ENCODE measurements at places on chromosomes 11 and 22.

- no peak for DNase-seq
These were observed 17.1 kb upstream of the ADORA2A start for GRCh38 chr22:24410110-24410856.

- no peak for DNase-seq
These were observed at the start of gene TCN2 for GRCh38 chr22:30606455-30607299. TSS of gene TCN2 (plus strand) at chr22:30607174. CDS start at chr22:30607332, 158 bp downstream.

DNA sequence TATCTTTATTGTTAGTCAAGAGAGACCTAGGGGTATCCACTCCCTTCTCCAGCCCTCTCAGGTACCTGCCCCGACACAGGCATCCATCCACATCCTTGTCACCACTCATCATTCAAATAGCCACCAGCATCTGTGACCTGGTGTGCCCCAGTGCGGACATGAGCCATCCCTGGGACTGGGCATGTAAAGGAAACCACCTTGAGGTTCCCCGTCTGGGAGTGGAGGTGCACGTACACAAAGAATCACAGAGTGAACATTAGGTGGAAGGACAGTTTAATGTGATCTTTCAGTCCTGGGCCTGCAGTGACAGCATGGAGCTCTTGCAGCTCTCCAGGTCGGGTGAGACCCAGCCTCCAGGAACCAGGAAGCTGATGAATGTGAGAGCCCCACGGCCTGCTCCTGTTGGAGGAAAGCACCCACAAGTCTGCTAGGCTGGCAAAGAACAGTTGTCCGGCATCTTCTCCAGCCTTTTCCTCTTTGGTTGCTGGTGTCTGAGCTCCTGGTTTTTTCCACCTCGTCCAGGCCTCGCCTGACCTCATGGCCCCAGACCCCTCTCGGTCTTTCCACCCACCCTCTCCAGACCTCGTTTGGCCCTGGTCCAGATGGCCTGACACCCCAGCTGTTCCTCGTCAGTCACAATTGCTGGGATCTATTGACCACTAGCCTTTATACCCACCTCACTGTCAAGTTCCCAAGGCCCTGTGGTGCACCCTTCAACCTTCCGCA, 16.5 kb downstream of the PSMD13 start:
- no peak for DNase-seq

DNA sequence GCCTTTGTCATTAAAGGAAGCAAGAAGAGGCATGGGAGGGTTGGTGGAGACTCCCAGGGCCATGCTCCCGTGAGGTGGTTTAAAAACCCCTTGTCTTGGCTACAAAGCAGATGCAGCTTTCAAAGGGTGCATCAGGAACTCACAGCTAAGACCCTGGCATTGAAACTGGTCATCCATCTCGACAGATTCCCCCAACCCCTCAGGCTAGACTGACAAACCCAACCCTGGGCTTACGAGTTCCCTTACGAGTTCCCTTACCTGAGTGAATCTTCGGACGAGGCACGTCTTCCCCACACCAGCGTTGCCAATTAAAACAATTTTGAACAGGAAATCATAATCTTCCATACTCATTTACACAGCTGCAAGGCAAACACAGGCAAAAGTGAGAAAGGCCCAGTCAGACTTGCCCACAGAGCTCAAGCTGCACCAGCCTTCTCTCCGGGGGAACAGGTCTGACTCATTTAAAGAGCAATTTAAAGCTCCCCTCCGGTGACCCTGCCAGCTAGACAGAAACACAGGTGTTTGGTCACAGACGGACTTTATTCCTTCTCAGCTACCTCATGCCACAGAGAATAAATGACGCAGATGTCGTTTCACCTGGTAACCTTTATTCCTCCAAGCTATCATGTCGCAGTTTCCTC, 74.6 kb downstream of the RAB30 start:
- peak; percentile 96 for DNase-seq

GRCh38 chr22:42314709-42315391, 44.4 kb upstream of the TCF20 start:
- no peak for DNase-seq

DNA sequence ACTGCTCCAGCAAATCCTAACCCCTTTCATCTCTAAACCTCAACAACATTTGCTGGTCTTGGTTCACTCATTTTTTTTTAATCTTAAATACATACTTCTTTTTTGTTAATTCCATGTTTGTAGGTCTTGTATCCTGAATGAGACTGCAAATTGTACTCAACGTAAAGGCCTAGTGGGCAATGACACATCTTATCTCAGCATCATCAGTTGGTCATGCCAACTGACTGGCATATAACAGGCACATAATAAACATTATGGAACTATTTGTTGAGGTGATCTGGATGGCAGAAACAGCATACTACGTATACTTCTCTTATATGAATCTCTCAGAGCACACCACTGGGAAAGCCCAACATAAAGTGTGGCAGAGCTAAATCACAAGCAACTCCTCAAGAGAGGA, 116.7 kb downstream of the RBFOX2 start:
- DNase-seq = peak; percentile 7

GRCh38 chr22:28977481-28977971, 84.1 kb downstream of the C22orf31 start:
- no peak for DNase-seq

DNA sequence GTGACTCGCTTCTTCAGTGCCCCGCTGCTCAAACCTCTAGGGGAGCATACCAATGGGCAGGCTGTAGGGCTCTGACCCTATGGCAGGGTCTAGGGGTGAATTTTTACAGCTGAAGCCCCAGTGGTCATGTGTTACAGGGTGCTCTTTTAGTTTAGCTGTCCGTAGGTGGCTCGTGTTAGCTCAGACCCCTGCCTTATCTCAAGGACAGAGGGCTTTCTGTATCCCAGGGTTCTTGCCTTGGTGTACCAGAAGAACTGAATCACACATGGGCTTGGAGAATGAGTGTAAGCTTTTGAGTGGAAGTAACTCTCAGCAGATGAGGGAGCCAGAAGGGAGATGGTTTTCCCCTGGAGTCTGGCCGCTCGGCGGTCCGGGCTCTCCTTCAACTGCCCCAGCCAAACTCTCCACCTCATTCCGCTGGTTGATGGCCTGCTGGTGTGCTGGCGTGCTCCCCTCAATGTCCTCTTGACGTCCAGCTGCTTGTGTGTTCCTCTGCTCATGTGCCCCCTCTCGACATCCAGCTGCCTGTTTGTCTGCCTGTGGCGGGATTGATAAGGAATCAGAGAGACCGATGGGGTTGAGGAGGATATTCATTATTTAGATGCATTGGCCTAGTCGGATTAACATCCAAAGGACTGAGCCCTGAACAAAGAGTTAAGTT, 37.5 kb downstream of the BIRC2 start:
- no peak for DNase-seq

DNA sequence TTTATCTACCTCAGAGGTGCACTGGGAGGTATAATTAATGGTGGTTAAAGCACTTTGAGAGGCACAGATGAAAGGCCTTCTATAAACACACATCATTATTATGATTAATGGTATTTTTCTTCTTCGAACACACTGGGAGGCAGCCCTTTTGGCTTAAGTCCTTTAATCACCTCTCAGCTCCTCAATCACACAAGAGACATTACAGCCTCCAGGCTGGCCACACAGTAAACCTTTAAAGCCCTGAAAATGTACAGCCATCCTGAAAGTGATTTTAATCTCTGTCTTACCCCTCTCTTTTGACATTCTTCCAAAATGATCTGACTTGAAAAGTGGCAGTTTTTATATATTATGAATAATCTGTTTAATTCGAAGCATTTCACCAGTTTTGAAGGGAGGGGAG, 54.3 kb upstream of the VSTM5 start:
- DNase-seq = no peak

- DNase-seq = no peak
These were observed 52.7 kb downstream of the PHF21B start for GRCh38 chr22:44956840-44957767.

All from T47D (cell line).